ENCODE measurements at places on chromosomes 16 and 17.

DNA sequence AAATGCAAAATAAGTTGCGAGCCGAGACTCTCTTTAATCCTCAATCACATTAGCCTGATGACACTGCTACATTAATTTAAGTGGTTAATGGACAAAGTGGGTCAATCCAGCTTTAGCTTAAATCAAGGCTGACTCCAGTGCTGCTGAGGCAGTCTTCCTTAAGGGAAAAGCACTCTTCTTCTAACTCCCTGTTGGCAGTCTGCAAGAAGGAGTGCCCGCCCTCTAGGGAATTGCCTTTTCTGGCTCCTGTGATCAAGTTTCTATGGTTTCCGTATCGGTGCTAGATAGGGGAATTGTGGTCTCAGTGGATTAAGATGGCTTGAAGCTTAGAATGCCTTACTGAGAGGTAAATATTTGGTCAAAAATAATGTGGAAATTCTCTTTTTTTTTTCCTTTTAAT is 41.0 kb downstream of the HS3ST3B1 start:
- DNase-seq, result no peak

DNA sequence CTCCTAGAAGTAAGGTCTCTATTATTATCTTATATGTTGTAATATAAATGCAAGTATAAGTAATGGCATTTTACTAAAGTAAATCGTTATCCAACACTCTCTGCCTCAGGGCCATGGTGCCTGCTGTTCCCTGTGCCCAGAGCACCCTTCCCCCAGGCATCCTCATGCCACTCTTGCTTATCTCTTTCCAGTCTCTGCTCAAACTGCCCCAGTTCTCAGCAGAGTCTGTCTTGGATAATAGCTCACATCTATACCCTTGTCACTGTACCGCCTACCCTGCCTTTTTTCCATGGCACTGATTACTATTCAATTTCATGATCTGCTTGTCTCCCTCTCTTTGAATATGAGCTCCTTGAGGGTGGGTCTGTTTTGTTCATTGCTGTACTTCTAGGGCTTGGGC is 31.7 kb downstream of the CDH1 start:
- no peak for DNase-seq

- no peak for DNase-seq
Measured at GRCh38 chr17:27296428-27296979, 2.6 kb downstream of the WSB1 start.

- DNase-seq, result no peak
Measured at GRCh38 chr17:77245162-77245926, 104.6 kb downstream of the SEC14L1 start.

DNA sequence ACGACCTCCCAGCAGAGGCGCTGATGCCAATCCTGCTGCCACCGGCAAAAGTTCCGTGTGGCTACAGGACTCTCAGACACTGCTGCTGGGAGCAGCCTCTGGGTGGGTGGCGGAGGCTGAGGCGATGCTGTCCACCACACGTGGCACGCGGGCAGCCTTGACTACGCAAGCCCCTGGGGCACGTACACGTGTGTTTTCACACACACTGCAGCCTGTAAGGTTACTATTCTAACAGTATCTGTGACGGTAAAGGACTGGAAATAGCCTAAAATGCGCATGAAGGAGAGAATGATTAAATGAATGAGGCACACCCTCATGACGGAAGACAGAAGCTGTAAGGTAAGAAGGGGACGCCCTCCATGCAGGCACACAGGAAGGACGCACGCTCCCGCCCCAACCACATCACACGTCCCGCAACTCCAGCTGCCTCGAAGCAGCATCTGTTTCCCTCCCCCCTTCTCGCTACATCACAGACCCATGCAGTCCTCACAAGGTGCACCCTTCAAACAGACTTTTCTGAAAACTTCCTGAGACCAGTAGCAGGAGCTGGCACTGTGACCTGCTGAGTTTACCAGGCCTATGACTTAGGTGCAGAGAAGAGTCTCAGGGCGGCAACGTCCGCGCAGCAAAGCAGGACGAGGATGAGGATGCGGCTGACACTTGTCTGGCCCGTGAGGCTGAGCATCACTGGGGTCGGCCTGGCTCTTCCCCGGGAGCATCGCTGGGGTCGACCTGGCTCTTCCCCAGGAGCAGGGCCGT is 28.7 kb upstream of the FASN start:
- DNase-seq, result no peak

DNA sequence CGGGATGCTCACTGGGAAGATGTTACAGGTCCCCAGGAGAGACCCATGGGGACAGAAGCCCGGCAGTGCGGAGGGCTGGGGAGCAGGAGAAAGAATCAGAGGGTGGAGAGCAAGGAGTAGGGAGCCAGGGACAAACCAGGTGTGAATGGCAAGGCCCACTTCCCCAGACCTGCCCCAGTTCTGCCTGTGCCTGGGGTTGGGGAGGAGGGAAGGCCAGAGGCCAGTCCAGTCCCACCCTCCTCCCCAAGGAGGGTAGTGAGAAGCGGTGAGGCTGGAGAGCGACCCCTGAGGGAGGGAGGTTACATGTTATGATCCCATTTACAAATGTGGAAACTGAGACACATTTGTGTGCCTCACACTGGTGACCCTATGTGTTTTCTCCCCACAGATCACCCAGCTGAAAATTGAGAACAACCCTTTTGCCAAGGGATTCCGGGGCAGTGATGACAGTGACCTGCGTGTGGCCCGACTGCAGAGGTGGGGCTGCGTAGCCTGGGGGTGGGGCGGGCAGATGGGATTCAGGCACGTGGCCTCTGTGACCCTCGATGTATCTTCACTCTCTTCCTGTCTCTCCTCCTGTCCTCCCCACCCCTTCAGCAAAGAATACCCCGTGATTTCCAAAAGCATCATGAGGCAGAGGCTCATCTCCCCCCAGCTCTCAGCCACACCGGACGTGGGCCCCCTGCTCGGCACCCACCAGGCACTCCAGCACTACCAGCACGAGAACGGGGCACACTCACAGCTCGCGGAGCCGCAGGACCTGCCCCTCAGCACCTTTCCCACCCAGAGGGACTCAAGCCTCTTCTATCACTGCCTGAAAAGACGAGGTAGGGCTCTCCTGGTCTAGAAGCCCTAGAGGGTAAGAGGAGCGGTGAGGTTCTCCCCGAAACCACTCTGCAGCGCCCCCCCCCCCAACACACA is 27.5 kb downstream of the TBX4 start:
- DNase-seq, result no peak

GRCh38 chr17:57186226-57187019 is 69.9 kb upstream of the MSI2 start:
- peak; percentile 41 for DNase-seq

GRCh38 chr16:85544668-85545067 is 68.5 kb upstream of the GSE1 start:
- no peak for DNase-seq

- DNase-seq, result no peak
Measured at GRCh38 chr16:26050472-26050871, 358.7 kb downstream of the HS3ST4 start.

- DNase-seq, result no peak
Measured at GRCh38 chr17:79609673-79610645, 892 bp downstream of the RBFOX3 start.

DNA sequence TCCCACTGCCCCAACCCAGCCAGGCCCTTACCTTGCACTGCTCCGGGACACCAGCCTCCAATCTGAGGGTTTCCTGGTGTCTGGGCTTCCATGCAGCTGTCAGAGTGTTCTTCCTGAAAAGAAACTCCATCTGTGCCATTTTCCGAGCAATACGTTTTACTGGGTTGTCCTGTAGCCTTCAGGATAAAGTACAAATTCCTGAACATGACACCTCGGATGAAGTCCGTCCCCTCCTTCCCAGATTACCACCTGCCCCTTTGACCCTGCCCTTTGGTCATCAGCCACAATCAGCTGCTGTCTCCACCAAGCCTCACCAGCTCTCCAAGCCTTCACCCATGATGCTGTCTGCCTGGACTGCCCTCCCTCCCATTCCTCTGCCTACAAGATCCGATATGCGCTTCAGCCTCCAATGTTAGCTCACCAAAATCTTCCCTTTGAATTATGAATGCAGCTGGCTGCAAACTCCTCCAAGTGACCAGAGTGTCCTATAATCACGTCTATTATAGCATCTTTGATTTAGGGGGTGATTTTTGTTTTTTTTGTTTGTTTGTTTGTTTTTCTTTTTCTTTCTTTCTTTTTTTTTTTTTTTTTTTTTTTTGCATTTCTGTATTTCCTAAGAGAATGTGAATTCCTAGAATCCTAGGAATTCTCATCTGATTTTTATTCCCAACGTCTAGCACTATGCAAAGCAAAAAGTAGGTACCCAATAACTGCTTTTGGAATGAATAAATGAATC is 60.6 kb upstream of the KIFC3 start:
- DNase-seq, result no peak

DNA sequence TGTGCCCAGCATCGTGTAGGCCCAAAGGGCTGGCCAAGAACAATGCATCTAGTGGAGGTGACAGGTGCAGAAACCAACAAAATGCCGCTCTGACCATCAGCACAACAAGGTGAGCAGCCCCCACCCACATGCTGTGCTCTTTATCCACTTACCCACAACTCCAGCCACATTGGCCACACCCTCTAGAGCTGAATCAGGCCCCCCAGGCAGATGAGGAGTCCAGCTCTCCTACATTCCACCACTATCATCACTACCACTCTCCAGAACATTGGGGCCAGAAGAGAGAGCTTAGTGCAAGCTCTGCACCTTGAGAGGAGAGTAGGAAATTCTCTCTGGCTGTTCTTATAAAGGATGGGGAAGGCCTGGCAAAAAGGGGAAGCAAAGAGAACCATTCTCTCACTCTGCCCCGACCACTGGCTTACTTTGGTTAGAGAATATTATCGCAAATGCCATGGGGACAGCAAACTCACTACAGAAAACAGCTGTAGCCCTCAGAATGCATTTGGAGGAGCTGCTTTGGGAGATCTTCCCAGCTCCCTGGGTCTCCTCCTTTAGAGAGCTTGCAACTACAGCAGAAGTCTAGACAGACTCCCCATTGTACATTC is 75.0 kb downstream of the TMEM132E start:
- no peak for DNase-seq

DNA sequence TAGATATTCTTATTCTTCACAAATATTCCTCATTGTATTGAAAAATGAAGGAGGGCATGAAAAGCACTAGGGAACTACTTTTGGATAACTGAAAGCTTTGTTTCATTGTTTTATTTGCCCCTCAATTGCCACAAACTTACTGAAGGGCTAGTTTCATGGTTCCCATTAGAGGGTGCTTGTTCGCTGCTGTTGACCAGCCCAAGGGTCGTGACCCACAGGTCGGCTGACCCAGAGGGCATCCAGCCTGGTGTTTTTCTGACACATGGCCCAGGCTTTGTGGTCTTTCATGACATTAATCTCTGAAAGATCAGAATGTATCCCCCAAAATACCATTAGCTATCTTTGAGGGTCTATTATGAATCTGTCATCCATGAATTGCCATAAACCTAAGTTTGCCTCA is 30.0 kb downstream of the DGKE start:
- DNase-seq, result no peak

DNA sequence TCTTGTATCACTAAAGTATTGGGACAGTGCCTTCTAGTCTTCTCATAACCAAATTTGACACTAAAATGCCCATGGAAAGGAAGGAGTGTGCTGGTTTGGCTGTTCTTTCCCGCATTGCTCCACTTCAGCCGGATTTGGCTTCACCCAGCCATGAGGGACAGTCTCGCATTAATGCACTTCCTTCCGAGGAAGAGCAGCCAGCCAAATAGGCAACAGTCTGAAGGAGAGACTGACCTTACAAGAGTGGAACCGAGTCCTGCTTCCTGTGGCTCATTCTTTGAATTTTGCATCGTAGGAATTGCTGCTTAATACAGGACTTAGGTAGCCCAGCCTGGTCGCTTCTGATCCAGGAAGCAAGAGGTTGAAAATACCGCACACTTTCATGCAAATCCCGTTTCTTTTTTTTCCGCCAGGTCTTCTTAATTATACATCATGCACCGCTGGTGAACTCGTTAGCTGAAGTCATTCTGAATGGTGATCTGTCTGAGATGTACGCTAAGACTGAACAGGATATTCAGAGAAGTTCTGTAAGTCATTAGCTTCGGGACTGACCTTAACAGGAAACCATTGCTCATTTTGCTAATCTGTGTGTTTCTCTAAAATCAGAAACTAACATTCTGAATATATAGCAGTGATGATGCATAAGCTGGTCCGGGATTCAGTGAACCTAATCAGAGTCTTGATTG is 38.2 kb downstream of the CLEC16A start:
- peak; percentile 79 for DNase-seq

GRCh38 chr17:75078284-75079022 is 9.3 kb upstream of the SLC16A5 start:
- no peak for DNase-seq

- DNase-seq, result no peak
Measured at GRCh38 chr16:3542601-3543373, 34.4 kb downstream of the NLRC3 start.

GRCh38 chr17:81648707-81649085 is 7.6 kb downstream of the PDE6G start:
- no peak for DNase-seq

GRCh38 chr16:27726621-27727261 is 176.8 kb downstream of the KATNIP start:
- no peak for DNase-seq

- no peak for DNase-seq
Measured at GRCh38 chr16:89475144-89475543, 15.2 kb downstream of the ANKRD11 start.

DNA sequence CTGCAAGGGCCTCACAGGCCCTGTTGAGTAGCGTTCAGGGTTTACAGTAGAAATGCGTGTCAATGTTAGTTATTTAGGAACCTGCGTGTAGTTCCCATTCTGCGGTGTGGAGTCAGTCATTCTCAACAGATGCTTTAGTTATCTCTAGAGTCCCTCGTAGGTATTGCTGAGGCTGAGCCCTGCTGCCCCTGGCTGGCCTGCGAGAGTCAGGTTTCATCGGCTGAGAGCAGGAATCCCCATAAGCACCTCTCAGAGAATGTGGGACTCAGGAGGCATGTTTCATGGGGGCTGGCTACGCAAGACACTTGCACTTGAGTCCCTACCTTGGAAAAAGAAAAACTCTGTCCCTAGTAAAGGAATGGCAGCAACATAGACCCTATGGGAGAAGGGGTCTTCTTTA is 347.5 kb upstream of the ASIC2 start:
- no peak for DNase-seq
